ENCODE measurements at places on chromosomes 4 and X.

DNA sequence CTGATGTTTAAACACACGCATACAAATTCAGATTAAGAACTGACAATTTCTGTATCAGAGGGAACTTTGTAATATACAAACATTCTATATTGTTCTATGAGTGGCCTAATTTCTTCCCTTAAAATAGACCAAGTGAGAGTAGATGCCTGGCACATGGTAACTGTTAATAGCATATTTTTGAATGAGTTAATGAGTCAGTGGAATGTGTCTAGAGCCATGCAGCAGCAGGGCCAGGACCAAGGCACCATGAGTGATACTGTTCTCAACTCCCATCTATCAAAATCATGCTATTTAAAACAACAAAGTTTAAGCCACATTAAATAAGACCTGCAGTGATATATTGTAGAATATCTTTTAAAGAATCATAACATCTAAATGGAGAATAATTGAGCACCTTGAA is 98.3 kb downstream of the ARHGAP24 start:
- no peak for DNase-seq

DNA sequence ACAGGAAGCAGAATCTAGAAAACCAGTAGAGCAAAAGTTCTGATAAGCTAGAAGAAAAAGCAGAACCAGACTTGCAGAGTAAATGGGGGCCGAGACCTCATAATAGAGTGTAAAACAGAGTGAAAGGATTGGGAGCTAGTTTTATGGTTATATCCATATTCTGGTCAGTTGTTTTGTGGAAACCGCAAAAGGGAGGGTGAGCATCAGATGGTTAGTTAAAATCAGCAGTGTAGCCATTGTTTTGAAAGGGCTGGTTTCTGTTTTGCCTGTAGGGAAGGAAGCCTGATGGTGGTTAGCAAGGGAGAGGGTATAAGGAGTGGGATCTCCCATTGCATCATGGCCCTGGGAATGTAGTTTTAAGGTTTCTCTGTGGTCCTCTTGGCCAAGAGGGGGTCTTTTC is 17.2 kb upstream of the CCNI start:
- no peak for DNase-seq

DNA sequence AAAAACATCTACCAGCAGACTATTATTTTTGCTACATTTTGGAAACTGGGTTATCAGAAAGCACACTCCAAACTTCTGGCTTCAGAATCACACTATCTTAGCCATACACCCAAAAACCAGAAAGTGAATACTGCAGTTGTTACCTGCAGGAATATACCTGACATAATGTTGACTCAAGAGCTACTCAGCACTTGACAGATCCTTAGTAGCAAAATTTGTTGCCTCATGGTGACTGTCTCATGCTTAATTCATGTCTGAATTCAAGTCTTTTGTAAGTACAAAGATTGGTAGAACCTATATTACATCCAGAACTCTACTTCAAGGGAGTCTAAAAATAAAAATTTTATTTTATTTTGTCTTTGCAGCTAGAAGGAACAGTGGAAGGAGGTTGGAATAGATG is 140.2 kb upstream of the GYPA start:
- no peak for DNase-seq

DNA sequence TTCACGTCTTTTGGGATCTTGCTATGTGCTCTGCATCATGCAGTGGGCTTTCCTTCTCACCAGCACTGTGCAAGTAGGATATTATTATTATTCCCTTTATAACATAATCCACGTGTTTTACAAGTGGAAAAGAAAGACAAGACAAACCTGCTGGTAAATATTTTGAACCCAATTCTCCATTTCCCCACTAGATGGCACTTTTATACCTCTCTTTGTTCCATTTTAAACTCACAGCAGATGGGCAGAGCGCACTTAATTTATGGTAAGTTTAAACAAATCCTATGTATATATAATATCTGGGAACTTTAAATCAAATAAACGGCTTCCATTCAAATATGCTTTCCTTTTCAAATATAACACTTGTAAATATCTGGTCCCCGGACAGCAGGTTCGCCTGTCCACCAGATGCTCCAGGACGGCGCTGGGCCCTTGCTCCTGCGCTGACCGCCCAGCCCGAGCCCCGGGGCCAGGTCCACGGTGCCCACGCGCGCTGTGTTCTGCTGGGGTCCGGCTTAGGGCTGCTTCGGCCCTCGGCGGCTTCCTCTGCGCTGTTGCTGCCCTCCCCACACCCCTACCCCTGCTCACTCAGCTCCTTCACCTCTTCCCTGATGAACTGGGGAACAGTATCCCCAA is 31.1 kb downstream of the F11 start:
- peak; percentile 10 for DNase-seq

DNA sequence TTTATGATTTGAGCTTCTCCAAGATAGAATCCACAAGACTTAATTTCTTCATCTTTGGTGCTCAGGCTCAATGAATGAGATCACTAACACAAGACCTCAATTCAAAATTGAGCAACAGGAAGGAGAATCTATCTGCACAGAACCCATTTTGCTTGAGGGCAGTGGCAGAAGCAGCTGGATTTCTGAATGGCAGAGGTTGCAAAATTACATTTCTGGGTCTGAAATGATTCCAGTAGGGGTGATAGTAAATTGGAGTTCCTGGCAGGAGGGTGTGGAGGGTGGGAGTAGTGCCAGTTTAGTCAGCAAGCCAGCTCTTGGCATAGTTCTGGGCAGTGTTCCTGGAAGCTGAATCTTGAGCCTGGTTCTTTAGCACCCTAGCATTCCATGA is 281.1 kb downstream of the SLC7A11 start:
- DNase-seq: no peak

- DNase-seq: no peak
Measured at GRCh38 chrX:135505351-135505750, 15.1 kb upstream of the INTS6L start.

DNA sequence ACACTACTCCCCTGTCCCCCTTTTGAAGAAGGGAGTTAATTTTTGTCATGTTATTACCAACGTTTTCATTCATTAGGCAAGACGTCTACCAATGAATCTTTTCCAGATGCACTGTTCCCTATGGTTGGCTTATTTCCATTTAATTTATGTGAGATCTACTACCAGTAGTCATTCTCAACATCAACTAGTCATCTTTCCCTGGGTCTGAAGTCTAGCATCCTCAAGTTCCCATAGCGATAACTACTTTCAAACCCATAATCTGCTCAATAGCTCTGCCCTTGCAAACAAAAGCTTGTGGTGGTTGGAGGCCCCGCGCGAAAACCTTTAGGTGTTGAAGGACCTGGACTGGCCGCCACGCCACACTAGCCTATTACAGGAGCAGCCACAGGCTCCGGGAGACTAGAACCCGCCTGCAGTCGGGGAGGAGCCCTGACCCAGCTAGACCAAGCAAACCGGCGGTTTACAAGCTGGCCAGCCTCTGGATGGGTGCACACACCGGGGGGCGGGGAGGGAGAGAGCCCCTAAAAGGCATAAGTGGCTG is 746 bp downstream of the PPAT start:
- DNase-seq: peak; percentile 48

GRCh38 chr4:102807345-102807744 is 20.0 kb downstream of the UBE2D3 start:
- DNase-seq: no peak

DNA sequence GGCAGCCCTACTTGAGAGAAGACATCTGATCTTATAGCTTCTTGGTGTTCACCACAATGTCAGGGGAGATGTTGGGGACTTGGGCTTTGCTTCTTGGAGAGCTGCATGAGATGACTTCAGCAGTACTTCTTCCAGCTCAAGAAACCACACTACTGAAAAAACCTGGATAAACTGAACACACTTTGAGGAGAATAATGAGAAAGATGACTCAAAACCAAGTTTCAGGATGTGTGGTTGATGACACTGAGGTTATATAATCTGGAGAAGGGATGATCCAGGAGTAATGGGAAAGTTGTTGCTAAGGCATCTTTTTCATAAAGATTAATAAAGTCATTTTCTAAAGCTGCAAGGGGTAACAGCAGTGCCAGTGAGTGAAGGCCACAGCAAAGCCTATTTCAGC is 58.4 kb upstream of the PNPLA4 start:
- no peak for DNase-seq

DNA sequence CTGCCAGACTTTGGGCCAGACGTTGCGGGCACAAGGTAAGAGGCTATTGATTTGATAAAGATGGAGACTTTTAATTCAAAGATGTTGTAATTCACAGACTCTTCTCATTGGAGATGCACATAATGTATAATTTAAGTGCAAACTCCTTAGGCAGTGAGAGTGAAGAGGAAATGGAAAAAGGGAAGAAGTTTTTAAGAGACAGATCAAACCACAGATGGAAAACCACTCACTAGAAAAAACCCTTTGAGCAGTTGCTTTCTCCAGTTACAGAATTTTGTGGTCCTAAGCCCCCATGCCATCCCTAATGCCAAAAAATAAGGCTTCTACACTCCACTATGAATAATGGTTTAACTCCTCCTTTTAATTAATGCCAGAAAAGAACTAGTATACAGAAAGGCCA is 977.1 kb upstream of the PRKX start:
- DNase-seq: no peak

DNA sequence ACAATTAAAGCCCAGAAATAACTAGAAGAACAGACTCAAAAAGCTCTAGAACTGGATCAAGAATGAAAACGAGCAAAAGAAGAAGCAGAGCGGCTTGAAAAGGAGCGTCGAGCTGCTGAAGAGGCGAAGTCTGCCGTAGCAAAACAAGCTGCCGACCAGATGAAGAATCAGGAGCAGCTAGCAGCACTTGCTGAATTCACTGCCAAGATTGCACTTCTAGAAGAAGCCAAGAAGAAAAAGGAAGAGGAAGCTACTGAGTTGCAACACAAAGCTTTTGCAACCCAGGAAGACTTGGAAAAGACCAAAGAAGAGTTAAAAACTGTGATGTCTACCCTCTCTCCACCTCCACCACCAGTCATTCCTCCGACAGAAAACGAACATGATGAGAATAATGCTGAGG is 56.1 kb upstream of the PPP4R3C start:
- DNase-seq: no peak

DNA sequence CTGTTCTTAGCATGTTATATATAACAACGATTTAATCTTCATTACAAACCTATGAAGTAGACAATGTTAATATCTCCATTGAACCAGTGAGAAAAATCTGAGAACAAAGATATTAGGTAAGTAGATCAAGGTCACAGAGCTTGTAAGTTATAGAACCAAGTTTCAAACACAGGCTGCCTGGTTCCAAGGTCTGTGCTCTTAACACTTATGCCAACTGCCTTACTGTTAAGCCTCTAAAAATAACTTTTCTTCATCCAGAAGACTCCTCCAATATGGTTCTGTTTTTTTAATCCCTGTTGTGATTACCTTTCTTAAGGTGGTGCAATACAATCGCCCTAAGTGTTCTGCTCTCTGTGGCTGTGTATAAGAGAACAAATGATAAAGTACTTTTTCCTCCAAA is 282.0 kb upstream of the GRID2 start:
- no peak for DNase-seq
